ENCODE measurements at places on chromosomes 11 and 22. TPM values are rescaled to one million over a fixed set of nuclear protein-coding genes. Genes with fewer than 3 reads are reported as not detected.

GRCh38 chr22:22200569-22201184 lies 43.9 kb upstream of the VPREB1 start:
- no peak for DNase-seq

DNA sequence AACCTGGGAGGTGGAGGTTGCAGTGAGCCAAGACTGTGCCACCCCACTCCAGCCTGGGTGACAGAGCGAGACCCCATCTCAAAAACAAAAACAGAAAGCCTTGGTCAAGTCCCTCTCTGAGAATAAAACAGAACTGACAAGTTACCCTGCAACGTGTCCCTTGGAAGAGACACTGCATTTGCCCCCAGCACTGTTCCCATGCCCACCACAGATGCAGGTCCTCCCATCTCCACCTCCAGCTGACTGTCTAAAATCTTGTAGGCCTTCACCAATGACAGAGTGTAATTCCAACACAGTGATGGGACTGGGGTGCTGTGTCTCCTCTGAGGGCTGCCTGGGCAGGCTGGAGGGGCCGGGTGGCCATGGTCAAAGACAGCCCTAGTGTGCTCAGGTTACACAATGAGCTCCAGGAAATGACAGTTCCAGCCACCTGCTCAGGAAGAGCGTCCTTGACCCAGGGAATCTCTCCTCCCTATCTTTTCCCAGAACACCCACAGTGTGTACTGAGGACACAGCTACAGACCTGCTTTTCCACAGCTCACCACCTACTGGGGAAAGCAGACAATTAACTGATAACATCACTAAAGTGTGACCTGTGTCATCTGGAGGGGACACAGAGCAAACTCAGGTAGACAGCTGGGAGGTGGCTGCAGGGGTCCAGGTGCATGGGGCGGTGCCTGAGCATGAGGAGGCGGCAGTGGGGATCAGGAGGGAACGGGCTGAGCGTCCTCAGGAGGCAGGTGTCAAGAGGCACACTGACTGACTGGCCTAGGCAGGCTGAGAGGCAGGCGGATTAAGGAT lies 56.4 kb downstream of the ARFGAP3 start:
- DNase-seq: no peak

DNA sequence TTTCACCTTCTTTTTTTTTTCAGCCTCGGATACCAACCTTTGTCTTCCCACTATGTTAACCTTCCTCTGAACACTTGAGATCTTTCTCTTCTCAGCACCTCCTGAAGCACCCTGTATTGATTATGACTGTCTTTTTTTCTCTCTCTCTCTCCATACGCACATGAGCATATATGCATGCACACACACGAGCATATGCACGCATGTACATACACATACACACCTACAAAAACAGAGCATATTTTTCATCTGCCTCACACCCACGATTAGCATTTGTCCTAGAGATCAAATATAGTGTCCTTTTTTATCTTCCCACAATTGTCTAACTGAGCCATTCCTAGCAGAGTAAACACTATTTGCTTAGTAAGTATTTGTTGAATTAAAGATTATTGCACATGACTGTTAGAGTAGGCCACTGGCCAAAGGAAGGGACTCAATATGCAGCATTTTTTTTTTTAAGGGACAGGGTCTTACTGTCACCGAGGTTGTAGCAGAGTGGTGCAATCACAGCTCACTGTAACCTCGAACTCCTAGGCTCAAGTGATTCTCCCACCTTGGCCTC lies 622.2 kb upstream of the CCDC90B start:
- no peak for DNase-seq

- peak; percentile 56 for DNase-seq
Observed at GRCh38 chr11:27705873-27706820, 5.9 kb upstream of the BDNF start.

- no peak for DNase-seq
Observed at GRCh38 chr11:31822927-31823643, 12.0 kb upstream of the PAX6 start.

DNA sequence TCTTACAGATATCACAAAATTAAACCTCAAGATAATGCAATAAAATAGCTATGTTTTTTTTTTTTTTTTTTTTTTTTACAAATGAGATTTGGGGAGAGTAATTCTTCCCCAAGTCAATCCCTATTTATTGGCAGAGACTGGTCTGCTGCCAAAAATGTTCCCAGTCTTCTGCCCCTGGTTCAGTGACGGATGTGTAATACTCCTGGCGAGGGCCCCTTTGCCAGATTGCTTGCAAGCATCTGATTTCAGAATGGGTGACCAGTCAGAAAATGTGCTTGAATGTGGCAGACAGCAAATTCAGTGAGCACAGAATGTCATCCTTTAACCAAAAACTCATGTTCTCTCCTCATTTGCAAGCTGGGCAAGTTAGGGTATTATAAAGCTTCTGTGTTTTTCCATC lies 363.8 kb upstream of the MTNR1B start:
- no peak for DNase-seq

- no peak for DNase-seq
Observed at GRCh38 chr11:17901481-17901880, 111.4 kb downstream of the SERGEF start.

Gene TSPAN18
- total RNA-seq: 25.3 TPM

Gene FOLH1
- total RNA-seq: not detected

Gene ARVCF
- 72.0 TPM for total RNA-seq
